NCI-H524 (cell line): ENCODE measurements at places on chromosomes 11 and 22.

- DNase-seq, result no peak
Observed at GRCh38 chr22:18999008-18999407, 62.9 kb upstream of the PRODH start.

DNA sequence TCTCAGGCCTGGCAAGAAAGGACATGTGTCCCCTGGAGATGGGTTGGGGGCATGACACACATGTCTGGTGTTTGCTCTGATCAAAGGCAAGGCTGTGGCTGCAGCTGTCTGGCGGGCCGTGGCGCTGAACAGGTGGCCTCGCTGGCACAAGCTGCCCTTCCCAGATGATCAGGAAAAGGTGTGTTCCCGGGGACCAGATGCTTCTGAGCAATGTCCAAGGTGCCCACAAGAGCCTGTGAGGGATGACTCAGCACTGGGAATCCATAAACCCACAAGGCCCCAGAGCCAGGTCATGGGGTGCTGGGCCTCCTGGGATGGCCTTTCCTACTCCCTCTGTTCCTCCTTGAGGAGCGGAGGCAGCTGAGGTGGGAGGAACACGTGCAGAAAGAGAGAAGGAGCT lies 9.7 kb upstream of the LRP5 start:
- peak; percentile 52 for DNase-seq

DNA sequence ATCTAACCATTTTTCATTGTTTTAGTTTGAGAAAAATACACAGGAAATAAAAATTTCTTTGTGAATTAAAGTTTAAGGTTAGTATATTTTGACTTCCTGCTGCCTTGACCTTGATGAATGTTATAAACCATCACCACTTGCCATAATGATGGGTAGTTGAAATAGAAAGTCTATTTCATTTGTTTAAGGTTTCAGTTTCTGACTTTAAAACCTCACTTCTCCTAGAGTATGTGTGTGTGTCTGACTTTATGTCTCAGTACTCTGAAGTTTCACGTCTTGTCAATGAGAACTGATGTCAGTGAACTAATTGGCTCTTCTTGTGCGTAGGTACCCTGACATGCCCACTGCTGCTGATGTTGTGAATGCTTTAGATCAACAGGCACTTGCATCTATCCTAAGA lies 188.2 kb downstream of the METTL15 start:
- DNase-seq, result no peak

DNA sequence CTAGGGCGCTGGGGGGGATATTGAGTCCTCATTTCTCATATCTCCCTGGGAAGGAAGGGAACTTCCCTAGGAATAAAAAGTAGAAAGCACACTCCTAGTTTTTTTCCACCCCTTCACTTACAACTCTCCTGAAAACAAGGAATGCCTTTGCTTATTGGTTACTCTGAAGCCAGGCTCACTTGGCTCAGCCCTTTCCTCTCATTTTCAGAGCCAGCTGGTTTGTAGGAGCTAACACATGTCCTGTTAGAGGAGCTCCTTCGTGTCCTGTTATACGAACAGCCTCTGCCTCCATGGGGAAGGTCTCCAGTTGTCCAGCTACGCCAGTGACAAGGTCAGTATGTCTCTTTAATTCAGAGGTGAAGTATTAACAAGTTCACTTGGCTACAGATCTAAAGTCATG lies 17.6 kb downstream of the ALKBH8 start:
- DNase-seq, result no peak

GRCh38 chr11:57309106-57310059 lies 15.4 kb downstream of the TNKS1BP1 start:
- DNase-seq, result no peak

DNA sequence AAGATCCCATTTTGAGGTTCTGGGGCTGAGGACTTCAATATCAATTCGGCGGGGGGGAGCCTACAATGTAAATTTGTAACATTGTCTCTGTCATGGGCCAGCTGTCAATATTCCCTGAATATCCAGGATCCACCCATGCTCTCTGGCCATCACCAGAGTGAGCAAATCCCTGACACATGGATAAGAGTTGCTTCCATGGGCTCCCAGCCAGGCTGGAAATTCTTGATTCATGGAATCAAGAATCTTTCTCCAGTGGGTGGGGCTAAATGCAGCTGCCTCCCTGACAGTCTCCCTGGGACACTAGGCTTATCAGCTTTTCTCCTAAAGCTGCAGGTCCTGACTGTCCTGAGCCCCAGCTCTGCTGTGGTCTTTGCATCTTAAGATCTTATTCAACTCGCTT lies 86.9 kb upstream of the IGLL5 start:
- DNase-seq, result peak; percentile 21

DNA sequence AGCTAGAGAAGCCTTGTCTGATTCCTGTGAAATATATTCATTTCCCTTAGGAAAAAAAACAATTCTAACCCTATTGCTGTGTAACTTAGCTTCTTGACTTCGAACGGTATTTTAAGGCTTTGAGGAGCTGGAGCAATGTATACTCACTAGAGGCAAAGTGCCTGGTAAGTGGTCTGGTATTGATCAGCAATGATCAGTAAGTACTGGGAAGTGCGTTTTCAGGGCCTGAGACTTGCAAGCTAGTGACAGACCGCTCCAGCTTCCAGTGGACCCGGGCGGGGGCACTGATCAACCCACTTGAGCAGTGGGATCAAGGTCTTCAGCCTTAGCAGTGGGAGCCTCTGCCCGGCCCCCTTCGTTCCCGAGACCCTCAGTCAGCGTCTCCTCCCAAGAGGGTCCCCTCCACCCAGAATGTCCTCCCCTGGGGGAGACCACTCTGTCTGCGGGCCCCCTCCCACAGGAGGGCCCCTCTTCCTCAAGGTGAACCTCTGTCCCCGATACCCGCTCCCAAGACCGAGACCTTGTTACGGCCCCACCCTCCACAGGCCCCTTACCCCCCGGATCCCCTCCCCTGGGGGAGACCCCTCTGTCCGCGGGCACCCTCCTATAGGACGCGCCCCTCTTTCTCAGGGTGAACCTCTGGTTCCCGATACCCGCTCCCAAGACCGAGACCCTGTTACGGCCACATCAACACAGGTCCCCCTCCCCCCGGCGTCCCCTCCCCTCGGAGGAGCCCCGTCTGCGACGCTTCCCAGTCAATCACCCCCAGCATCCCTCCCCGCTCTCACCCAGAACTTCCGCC lies 452 bp upstream of the ATXN10 start:
- DNase-seq, result peak; percentile 27

- no peak for DNase-seq
Observed at GRCh38 chr11:130162733-130163132, 3.2 kb downstream of the ST14 start.

DNA sequence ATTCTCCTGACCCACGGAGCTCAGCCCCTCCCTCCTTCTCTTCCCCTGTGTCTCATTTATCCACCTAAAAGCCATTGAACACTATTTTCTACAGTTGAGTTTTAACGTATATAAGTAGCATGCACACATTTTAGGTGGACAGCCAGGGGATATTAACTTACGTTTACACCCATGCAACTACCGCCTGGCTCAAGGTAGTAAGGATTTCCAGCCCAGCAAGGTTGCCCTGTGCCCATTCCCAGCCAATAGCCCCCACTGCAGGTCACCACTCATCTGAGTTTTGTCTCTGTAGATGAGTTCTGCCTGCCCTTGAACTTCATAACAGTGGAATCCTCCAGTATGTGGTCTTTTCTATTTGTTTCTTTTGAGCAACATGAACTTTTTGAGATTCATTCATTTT lies 65.4 kb downstream of the SMIM38 start:
- no peak for DNase-seq

DNA sequence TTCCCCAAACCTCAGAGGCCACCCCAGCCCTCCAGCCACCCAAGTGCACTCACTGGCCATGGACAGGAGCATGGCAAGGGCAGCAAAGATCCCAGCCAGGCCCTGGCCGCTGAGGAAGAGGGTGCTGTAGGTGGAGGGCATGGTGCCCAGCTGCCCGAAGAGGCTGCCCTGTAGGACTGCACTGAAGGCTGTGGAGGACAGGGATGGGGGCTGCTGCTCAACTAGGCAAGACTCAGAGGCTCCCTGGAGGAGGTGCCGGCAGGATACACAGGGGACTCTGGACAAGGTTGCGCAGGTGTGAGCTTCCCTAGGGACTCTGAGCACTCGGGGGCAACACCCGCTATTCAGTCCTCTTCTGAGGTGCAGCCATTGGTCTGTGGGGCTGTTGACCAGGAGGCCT lies 3.1 kb downstream of the SLC29A2 start:
- DNase-seq, result no peak

- peak; percentile 20 for DNase-seq
Observed at GRCh38 chr11:111307472-111308108, 9.2 kb downstream of the POU2AF3 start.

- no peak for DNase-seq
Observed at GRCh38 chr11:125227151-125227550, 62.6 kb downstream of the PKNOX2 start.

GRCh38 chr22:19798891-19799293 lies 38.3 kb downstream of the TBX1 start:
- no peak for DNase-seq

DNA sequence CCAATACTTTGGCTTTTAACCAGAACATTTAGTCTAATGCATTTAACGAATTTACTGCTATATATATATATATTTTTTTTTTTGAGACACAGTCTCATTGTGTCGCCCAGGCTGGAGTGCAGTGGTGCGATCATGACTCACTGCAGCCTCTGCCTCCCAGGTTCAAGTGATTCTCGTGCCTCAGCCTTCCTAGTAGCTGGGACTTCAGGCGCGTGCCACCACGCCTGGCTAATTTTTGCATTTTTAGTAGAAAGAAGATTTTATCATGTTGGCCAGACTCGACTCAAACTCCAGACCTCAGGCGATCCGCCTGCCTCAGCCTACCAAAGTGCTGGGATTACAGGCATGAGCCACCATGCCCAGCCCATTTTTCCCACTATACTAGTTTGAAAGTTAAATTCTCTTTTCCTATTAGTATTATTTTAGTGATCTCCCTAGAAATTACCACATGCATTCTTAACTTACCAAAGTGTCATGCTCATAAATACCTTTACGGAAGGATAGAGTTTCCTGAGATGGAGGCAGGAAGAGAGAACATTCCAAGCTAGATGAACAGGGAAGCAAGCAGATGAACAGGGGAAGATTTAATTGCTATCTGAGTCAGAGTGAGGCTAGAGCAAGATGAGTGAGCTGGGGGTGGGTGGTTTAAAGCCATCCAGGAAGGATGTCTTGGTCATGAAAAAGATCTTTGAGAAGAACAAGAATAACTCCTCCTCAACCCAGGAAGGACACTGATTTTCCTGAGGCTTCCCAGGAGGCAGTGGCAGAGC lies 4.4 kb upstream of the PGAP2 start:
- DNase-seq, result no peak

DNA sequence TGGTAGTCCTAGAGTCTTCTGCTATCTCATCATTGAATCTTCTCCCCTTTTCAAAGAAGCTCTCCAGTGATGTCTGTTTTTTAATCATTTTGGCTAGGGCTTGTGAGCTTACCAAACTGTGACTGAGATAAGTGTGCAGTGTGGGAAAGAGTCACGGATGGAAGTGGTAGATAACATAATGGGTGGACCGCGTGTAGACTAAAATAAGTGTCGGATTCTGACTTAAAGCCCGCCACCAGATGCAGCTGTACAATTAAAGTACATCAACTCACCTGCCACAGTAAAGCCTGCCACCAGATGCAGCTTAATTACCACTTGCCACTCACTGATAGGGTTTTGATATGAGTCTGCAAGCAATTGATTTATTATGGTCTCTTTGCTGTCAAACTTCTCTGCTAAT lies 581.5 kb downstream of the LRRC4C start:
- DNase-seq, result no peak

DNA sequence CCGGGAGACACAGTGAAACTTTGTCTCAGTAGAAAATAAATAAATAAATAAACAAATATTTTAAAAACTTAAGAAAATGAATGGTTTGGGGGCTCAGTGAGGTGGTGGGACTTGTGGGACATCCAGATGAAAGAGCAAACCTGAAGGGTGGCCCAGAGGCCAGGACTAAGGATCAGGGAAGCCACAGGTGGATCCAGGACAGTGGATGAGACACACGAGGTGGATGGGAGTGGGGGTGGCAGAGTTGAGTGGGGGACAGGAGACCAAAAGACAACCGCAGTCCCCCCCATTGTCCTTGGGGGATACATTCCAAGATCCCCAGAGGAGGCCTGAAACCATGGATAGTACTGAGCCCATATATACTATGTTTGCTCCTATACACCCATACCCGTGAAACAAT lies 7.1 kb downstream of the RFPL1 start:
- no peak for DNase-seq

DNA sequence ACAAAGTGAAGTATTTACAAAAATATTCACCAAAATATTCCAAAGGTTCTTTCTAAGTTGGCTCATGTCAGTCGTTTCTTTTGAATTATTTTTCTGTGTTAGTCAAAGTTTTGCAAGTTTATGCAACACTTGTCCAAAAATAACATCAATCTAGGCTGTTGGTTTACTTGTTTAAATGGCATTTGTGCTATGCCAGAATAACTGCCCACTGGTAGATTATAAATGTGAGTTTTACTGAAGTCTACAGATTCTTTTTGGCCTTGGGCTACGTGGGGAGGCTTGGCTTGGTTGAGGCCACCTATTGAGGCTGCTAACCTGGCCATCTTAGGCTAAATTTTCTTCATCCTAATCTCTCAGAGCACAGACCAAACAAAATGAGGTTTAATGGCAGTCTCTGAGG lies 1091.9 kb upstream of the RAG2 start:
- no peak for DNase-seq

DNA sequence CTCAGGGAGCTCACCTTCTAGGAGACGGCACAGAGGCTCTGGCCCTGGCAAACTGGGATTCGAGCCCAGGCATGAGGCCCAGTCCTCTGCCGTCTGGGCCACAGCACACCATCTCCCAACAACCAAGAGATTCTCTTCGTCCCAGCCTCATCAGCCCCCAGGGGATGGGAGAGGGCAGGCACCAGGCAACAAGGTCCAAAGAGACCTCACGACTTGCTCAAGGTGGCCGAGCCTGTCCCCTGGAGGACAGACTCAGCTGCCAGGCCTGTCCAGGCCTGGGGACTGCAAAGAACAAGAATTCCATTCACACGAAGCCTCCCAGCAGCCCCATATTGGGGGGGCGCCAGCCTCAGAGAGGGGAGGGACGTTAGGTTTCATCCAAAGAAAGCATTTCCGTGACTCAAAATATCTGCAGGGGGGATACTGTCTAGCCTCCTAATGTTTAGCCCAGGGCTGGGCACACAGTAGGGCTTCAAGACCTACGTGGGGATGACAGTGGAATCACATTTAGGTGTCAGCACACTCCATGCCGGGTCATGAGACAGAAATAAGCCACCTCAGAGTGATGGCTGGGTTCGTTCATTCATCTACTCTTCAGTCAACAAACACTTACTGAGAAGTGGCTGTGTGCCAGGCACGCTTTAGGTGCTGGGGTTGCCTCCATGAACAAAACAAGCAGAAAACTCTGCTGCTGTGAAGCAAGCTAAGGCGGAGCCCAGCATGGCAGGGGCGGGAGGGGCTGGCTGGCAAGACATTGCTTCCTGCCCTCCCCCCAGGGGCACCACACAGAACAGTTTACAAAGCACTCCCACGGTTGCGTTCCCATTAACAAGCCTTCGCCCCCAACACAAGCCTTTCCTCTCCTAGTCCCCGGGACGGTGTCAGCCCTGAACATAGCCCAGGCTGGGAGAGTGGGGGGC lies 1.2 kb downstream of the CARNS1 start:
- no peak for DNase-seq
